NCI-H524 treated with DMSO at 0.1 percent for 48 hours (cell line): ENCODE measurements at places on chromosomes 1 and 21.

GRCh38 chr1:12488666-12489354, 129.2 kb downstream of the DHRS3 start:
- DNase-seq, result no peak

GRCh38 chr1:31541194-31541593, 35.1 kb upstream of the TINAGL1 start:
- no peak for DNase-seq

- no peak for DNase-seq
Observed at GRCh38 chr1:21305900-21306189, 15.6 kb upstream of the ECE1 start.

- no peak for DNase-seq
Observed at GRCh38 chr1:222757646-222758268, 20.8 kb downstream of the FAM177B start.

- DNase-seq, result no peak
Observed at GRCh38 chr1:112061056-112061455, 71.6 kb upstream of the KCND3 start.

DNA sequence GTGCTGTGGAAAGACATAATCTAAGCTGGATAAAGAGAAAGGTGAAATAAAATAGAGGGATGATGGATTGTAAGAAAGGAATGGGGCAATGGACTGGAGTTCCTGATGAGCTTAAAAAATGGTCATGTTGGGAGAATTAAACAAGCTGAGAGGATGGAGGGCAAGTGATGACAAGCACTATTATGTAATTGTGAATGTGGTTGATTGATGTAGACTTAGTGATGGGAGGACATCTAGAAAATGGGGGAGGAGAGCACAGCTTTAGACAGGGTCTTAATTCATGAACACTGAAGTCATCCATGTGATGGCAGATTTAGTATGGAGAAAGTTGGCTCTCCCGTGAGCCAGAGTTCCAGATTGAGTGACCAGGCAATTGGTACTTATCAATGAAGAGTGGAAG, 29.0 kb downstream of the DNAH14 start:
- no peak for DNase-seq

DNA sequence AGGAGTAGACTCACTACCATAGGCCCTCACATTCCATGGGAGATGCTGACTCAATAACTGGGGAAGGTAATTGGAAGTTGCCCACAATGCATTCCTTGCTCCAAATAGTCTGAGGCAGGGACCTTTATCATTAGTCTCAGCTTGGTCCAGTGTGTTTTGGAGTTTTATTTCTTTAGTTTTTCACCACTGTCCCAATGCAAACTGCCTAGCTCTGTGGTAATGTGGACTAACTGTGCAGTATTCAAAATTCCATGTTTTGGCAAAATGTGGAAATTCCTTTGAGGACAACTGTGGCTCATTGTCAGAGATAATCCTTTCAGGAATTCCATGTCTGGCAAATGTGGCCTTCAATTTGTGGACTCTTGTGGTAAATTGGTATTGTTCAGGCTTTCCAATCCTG, 78.1 kb upstream of the PAPPA2 start:
- no peak for DNase-seq

- peak; percentile 52 for DNase-seq
Observed at GRCh38 chr1:39102537-39103327, 76.6 kb downstream of the NDUFS5 start.

DNA sequence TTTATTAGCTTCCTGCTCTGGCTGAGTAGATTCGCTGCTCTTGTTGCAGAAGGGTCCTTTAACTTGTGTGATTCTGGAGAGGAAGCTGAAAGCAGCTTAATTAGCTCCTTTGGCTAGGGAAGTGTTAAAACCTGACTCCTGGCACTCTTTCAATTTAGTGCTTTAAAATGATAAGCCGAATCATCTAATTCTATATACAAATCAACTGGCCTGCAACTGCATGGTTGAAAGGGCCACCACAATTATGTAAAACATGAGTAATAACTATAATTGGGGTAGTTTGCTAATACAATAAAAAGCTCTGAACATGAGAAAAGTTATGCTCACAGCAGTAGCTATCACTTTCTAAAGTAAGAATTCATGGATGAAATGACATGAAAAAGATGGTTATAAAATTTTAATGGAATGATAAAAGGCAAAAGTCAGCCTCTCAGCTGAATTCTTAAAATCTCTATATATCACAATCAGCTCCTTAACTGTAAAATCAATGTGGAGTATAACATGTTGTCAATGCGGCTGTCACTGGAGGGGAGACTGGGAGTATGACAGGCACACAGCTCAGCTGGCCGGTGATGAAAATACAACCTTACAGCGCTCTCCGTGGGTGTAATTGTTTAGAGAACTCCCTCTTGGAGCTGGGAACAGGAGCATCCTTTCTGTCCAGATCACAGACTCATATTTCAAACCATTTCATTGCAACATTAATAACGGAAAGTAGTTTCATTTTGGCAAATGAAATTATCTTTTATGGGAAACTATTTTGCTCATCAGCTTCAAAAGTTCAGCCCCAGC, 324.4 kb downstream of the KCTD3 start:
- no peak for DNase-seq

DNA sequence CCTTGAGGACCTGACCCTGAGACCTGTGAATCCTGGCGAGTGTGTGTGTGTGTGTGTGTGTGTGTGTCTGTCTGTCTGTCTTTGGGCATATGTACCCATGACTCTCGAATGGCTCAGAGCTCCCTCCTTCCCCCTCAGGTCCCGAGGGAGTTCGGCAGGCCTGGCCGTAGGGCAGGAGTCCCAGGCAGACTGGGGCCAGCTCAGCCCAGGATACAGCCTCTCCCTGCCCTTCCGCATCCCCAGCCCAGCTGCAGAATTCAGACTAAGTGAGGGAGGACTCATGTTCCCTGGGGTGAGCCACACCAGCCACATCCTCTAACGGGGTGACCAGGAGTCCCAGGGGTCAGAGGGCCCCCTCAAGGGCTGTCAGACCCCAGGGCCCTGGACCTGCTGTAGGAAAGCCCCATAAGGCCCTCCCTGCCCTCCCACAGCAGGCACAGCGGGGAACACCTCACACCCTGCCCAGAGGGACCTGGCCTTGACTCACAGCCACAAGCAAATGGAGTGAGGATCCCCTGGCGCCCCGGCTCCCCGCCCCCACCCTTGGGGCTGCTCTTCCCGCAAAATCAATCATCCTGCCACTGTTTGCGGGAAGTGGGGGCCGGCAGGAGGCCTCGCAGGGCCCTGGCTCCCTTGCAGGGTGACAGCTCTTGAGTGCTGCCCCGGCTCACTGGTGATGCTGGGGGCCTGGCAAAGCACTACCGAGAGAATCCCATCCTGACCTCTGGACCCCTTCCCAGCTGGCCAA, 101.7 kb upstream of the CASZ1 start:
- DNase-seq, result no peak

DNA sequence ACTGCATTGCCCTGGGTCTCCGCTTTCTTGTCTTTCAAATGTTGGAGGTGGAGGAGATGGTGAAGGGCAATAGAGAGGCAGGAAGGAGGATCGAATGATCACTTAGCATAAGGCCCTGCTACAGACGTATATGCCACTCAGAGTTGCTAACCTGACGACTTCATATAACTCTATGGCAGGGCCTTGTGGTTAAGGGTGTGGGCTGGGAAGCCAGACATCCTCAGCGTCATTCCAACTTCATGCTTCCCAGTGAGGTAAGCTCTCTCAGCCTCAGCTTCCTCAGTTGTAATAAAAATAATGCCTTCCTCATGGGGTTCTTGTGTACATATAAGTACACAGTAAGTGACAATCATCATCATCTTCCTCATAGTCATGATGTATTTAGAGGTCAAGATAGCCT, 54.6 kb downstream of the CASQ2 start:
- no peak for DNase-seq

DNA sequence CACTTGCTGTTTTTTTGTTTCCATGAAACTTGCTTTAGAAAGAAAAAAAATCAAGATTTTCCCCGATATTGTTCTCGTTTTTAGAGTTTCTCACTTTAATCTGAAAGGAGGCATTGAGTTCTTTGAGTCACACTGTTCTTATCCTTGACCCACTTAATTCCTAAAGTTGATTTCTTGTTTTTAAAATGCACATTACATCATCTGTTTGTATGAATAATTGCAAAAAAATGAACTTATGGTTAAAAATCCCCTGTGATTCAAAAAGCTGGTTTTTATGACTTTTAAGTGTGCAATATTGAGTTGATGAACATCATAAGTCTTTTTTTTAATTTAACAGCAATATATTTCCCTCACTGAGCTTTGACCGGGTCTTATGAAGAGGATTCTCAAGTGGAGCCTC, 131.6 kb downstream of the SNX7 start:
- no peak for DNase-seq

DNA sequence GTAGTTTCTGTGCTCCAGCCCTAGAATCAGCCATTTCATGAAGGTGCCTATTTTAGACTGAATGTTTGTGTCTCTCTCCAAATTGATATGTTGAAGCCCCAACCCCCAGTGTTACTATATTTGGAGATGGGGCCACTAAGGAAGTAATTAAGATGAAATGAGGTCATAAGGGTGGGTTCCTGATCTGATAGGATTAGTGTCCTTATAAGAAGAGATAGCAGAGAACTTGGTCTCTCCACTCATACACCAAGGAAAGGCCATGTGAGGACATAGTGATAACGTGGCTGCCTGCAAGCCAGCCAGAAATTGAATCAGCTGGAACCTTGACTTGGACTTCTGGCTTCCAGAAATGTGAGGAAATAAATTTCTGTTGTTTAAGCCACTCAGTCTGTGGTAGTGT, 12.3 kb downstream of the RAVER2 start:
- no peak for DNase-seq

- no peak for DNase-seq
Observed at GRCh38 chr1:189206617-189207016, 1271.0 kb downstream of the BRINP3 start.

GRCh38 chr1:201895913-201896807, 7.5 kb downstream of the SHISA4 start:
- DNase-seq, result no peak

- DNase-seq, result no peak
Observed at GRCh38 chr1:58818075-58818474, 34.2 kb upstream of the JUN start.

GRCh38 chr1:5141750-5142149, 487.3 kb downstream of the AJAP1 start:
- DNase-seq, result no peak

GRCh38 chr1:244254467-244254866, 197.2 kb downstream of the ADSS2 start:
- no peak for DNase-seq

GRCh38 chr1:93093332-93094006, 14.4 kb downstream of the MTF2 start:
- no peak for DNase-seq

GRCh38 chr1:178484698-178485225, 12.0 kb downstream of the CLEC20A start:
- no peak for DNase-seq

- no peak for DNase-seq
Observed at GRCh38 chr21:44964381-44964780, 24.6 kb downstream of the SLX9 start.

DNA sequence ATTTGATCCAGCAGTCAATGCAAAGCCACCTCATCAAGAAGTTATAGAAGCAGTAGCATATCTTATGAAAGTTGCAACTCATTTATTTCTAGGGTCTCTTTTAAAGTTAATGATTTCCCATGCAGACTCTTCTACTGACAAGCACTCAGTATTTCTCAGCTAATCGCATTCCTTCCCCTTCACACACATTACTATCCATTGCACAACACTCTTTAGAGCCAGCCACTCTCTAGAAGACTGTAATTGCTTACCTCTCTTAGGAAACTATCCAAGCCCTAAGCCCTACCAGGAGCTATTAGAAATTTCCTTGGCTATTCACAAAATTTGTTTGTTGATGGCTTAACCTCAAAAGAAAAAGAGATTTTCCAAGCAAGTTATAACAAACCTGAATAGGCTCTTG, 106.0 kb downstream of the ADAMTS1 start:
- no peak for DNase-seq

GRCh38 chr1:197771904-197772556, 3.2 kb downstream of the DENND1B start:
- no peak for DNase-seq

- no peak for DNase-seq
Observed at GRCh38 chr1:30811187-30811586, 53.6 kb upstream of the LAPTM5 start.

- peak; percentile 26 for DNase-seq
Observed at GRCh38 chr1:152185544-152186391, 26.7 kb upstream of the RPTN start.

- DNase-seq, result no peak
Observed at GRCh38 chr1:208475951-208476845, 232.0 kb upstream of the PLXNA2 start.

DNA sequence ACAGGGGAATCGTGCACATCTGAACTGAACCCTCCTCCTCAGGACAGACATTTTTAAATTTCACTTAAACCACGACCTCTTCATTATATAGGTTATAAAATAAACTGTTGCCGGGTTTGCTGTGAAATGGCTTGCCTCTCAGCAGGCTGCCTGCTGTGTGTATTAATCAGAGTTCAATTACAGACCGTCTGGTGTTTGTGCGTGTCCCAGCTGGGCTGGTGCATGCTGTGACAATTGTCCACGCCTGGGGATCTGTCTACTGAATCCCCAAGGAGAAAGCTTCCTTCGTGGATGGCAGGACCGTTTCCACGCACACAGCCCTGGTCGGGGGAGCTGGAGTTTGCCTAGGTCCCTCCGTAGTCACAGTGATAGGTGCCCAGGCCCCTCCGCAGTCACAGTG, 13.4 kb upstream of the AGPAT3 start:
- DNase-seq, result peak; percentile 85

GRCh38 chr1:53730224-53730865, 8.6 kb downstream of the GLIS1 start:
- DNase-seq, result no peak

DNA sequence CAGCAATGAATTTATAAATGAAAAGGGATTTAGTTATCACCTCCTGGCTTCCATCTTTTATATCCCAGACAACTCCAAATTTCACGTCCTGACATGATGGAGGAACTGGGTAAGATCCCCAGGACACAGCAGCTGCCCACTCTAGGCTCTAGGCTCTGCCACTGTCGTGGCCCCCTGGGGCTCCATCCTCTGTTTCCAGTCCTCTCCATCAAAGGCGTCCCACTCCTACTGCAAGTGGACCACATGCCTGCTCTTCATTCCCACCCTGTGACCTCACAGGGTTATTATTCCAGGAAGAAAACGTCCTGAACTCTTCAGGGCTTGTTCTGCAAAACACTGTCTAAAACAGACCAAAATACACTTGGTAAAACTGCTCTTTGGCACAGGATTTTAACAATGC, 11.9 kb downstream of the URB1 start:
- DNase-seq, result no peak
